ENCODE measurements at places on chromosomes 3 and 15.

DNA sequence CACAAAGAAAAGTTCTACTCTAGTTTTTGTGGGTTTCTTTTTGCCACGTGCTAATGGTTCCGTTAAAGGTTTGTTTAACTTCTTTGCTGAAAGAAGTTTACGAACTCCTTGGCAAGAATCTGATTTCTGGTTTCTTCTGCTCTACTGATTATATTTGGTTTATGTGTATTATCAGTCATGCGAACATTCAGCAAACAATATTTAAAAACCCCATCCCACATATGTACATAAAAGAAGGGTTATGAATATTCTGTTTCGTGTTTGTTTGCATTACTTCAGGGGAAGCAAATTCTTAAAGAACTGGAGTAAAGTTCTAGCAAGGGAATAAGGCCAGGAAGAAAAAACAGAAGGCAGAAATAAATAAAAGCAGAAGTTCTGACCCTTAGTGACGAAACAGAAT is 9.8 kb downstream of the LARS2 start:
- no peak for DNase-seq

GRCh38 chr3:179449636-179450035 is 1.6 kb downstream of the GNB4 start:
- DNase-seq = no peak

DNA sequence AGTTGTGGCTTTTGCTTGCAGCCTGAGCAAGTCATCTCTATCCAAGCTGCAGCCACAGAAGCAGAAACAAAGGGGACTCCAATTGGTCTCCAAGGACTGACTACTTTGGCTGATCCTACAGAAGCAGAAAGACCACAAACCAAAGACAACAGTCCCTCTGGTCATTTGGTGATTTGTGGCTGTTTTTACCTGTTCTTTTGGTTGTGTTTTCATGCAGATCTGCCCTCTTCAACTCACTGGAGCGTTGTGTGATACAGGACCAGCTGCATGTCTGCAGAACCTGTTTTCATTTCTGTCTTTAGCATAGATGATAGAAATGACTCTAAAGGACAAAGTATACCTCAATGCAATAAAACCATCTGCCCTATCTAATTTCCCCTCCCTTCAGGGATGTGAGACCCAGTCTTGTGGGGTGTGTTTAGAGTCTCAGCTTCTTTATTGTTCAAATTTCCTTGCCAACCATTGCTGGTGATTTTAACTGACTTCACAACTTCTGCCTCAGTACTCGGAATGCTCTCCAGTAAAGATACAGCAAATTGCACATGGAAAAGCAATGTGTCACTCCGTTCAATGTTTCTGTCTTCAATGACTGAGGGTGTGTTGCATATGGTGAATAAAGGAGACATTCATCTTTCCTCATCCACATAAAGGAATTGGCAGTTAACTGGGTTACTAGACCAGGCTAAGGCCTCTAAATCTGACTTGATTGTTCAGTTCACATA is 48.9 kb upstream of the SLC7A14 start:
- DNase-seq = no peak

- DNase-seq = no peak
These were observed 242.1 kb downstream of the ZIC1 start for GRCh38 chr3:147651107-147651778.

DNA sequence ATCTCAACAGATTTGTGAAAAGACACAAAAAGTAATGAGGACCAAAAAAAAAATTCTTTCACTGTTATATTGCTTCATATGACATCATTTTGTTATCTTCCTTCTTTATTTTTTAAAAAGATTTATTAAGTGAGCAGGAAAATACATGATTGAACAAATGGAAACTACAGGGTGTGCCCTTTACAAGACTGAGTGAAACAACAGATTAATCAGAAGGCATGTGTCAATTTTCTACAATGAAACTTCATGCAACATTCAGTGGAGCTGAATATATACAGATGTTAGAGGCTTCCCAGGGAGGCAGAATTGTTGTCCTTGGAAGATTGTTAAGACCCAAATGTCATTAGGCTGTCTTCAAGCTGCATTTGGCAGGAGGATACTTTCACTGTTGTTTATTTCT is 28.4 kb upstream of the SLC2A2 start:
- no peak for DNase-seq

GRCh38 chr3:32831062-32831461 is 13.3 kb downstream of the TRIM71 start:
- DNase-seq = no peak

GRCh38 chr3:98563661-98564281 is 29.6 kb downstream of the CPOX start:
- no peak for DNase-seq

GRCh38 chr3:121601212-121601812 is 8.1 kb downstream of the FBXO40 start:
- DNase-seq = no peak

DNA sequence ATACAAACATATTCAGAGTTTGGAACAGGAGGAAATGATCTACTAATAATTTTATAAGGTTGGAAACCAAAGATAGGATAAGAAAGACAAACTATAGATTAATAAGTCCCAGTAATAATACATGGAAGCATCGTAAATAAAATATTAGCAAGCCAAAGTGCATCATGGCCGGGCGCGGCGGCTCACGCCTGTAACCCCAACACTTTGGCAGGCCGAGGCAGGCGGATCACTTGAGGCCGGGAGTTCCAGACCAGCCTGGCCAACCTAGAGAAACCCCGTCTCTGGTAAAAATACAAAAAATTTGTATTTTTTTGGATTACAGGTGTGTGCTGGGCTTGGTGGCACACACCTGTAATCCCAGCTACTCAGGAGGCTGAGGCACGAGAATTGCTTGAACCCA is 14.9 kb downstream of the MUC4 start:
- DNase-seq = no peak

GRCh38 chr15:91100814-91101607 is 954 bp downstream of the SV2B start:
- no peak for DNase-seq

DNA sequence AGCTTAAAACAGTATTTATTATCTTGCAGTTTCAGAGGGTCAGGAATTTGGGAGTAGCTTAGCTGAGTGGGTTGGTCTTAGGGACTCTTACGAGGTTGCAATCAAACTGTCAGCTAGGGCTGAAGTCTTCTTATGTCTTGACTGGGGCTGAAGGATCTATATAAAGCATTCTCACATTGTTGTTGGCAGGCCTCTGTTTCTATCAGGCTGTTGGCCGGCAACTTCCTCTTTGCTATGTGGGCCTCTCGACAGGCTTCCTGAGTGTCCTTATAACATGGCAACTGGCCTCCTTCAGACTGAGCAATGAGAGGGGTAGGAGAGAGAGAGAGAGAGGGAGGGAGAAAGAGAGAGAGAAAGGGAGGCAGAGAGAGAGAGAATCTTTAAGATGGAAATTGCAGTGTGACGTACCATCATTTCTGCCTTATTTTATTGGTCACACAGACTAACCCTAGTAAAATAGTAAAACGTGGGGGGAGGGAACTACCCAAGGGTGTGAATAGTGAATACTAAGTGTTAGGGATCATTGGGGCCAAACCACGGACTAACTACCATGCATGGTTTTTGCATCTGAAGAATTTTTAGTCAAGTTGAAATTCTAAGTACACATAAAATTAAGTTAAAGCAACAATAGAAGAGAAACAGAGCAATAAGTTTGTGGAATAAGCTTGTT is 16.1 kb downstream of the FGF7 start:
- no peak for DNase-seq

GRCh38 chr15:100790786-100791265 is 88.8 kb upstream of the ALDH1A3 start:
- no peak for DNase-seq

- no peak for DNase-seq
These were observed 56.4 kb downstream of the CRYGS start for GRCh38 chr3:186487819-186488218.

- no peak for DNase-seq
These were observed 201.1 kb downstream of the AKAP13 start for GRCh38 chr15:85581495-85581894.

GRCh38 chr15:101439285-101439919 is 50.1 kb downstream of the PCSK6 start:
- no peak for DNase-seq

- DNase-seq = no peak
These were observed 111.0 kb upstream of the FRMD4B start for GRCh38 chr3:69496856-69497255.

GRCh38 chr15:62324382-62324781 is 159.3 kb upstream of the C2CD4B start:
- DNase-seq = no peak

GRCh38 chr3:40557575-40558161 is 32.9 kb downstream of the ZNF621 start:
- DNase-seq = no peak

- no peak for DNase-seq
These were observed 21.7 kb upstream of the UBL7 start for GRCh38 chr15:74482661-74483060.

DNA sequence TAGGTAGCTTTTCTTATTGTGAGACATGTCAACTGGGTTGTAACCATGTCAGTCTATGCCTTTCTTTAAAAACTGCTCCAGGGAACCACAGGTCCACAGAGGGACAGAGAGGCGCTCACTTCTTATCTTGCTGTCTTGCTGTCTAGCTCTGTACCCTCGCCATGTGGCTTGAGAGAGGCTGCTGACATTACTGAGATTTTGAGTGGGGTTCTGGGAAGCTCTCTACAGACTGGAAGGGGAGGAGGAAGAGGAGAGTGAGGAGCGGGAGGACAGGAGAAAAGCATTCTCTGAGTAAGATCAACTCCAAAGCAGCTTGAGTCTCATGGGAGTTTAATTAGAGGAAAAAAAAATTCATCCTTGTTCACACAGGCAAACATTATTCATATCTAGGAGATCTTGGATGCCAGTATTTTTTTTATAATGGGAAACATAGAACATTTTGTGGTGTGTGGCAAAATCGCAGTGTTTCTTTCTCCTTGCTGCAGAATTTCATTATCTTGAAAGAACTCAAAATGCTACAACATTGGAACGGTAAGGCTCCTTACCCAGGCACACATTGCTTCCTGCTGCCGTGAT is 1037.0 kb upstream of the NR2F2 start:
- DNase-seq = no peak

GRCh38 chr3:99901200-99901926 is 83.7 kb downstream of the CMSS1 start:
- DNase-seq = no peak

GRCh38 chr3:141021261-141021660 is 29.9 kb upstream of the SPSB4 start:
- no peak for DNase-seq

- no peak for DNase-seq
These were observed 132.9 kb downstream of the TPRG1 start for GRCh38 chr3:189304465-189305351.

- no peak for DNase-seq
These were observed 84.3 kb downstream of the CHST2 start for GRCh38 chr3:143203848-143204247.

DNA sequence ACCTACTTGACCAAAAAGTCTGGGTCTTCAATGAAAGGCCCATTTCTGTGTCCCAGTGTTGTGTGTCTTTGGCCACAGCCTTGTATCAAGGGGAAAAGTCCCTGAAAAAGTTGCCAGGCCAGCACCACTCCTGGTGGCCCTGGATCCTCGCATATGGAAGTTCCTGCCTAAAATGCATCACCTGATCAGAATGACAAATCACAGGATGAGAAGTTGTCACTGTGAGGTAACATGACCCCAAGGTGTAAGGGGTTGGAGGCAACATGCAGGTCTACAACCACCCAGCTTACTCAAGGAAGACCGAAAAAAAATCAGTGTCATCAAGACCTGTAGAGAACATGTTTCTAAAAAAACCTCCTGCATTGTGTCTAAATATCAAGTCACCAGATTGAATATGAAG is 25.6 kb downstream of the PARP15 start:
- no peak for DNase-seq

- DNase-seq = no peak
These were observed 4.6 kb downstream of the PARL start for GRCh38 chr3:183880121-183880520.

GRCh38 chr15:75677465-75678323 is 30.0 kb downstream of the SNX33 start:
- no peak for DNase-seq

- DNase-seq = no peak
These were observed 149.7 kb upstream of the SUCLG2 start for GRCh38 chr3:67804089-67804488.

GRCh38 chr3:66991459-66991858 is 6.6 kb upstream of the KBTBD8 start:
- no peak for DNase-seq

- no peak for DNase-seq
These were observed 142.3 kb downstream of the CHST2 start for GRCh38 chr3:143261848-143262247.

DNA sequence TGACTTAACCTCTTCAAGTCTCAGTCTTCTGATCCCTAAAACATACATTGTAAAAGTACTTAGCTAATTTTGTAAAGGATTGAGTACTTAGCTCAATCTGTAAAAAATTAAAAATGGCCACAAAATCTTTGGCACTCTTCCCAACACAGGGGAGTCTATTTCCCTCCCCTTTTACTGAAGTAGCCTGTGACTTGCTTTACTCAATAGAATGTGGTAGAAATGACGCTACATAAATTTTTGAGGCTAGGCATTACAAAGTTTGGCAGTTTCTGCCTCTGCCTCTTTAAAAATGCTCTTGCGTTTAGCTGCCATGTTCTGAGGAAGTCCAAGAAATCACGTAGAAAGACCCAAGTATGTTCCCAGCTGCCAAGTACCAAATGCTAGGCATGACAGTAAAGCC is 80.2 kb downstream of the CBLB start:
- no peak for DNase-seq

DNA sequence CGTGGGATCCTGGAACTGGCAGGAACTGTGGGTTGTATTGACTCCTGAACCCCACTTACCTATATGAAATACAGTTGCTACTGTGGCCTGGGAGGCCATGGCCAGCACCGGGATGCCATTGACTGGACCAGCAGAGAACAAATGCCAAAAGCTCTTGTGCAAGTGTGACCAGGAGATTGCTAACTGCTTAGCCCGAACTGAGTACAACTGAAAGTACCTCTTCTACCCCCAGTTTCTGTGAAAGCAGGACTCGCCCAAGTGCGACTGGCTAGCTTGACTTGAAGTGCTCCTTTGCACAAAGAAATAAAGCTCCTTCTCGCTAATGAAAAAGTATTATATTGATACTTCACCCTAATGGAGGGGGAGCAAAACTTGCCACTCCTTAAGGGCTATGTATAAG is 101.3 kb upstream of the ATP11B start:
- no peak for DNase-seq

DNA sequence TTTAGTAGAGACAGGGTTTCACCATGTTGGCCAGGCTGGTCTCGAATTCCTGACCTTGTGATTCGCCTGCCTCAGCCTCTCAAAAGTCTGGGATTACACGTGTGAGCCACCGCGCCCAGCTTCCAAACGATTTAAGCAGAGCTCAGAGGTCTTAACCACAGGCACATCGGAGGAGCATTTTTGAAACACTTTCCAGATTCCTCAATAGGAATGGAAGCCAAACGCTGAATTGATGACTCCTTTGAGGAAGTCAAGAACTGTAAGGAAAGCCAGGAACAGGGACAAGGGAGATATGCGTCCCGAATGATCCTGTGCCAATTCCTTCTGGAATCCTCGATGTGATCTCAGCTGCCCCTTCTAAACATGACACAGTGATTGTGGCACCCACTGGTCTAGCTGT is 40.0 kb downstream of the TRH start:
- DNase-seq = no peak

GRCh38 chr3:185216607-185216958 is 37.3 kb downstream of the EHHADH start:
- DNase-seq = no peak

All from stimulated activated CD4-positive, alpha-beta T cell treated with anti-CD3 and anti-CD28 coated beads, TNF-alpha, amount 100 ng/mL, for 24 hours (primary cell).